Naive thymus-derived CD4-positive, alpha-beta T cell (primary cell): ENCODE measurements at places on chromosomes 2 and 18. TPM values are rescaled to one million over a fixed set of nuclear protein-coding genes. Genes with fewer than 3 reads are reported as not detected.

- H3K4me3 ChIP-seq = no peak overlapping the region
- H3K4me1 ChIP-seq = no peaks in the 10 kb centered on the region
- no peak overlapping the region for H3K27ac ChIP-seq
Observed at GRCh38 chr2:81196383-81196851, 891.9 kb upstream of the LRRTM1 start.

GRCh38 chr2:81093031-81093430 is 788.5 kb upstream of the LRRTM1 start:
- no peaks in the 10 kb centered on the region for H3K4me1 ChIP-seq
- DNase-seq = no peak
- H3K27ac ChIP-seq = no peak overlapping the region

- H3K36me3 ChIP-seq = no peaks in the 10 kb centered on the region
- DNase-seq = no peak
- no peaks in the 10 kb centered on the region for H3K4me1 ChIP-seq
- no peak overlapping the region for H3K4me3 ChIP-seq
- H3K27me3 ChIP-seq = no peaks in the 10 kb centered on the region
Observed at GRCh38 chr2:207468488-207468887, 61.3 kb upstream of the CREB1 start.

Gene CYS1
- total RNA-seq = not detected
